ENCODE measurements at places on chromosomes 7 and 10.

DNA sequence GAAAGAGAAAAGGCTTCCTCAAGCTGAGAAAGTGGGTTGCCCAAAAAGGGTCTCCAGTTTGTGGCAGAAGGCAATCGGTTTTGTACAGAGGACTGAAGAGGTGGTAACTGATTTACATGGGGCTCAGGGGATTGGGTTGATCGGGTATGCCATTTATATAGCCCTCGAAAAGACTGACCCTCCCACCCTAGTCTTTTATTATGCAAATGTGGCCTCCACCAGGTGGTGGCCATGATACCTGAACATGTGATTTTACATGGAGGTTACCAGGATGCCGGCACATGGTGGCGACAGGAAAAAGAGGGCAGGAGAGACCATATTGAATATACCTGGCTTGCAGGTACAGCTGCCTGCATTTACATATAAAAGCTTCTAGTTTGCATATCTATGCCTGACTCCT is 36.7 kb downstream of the ATE1 start:
- DNase-seq: no peak

- no peak for DNase-seq
Observed at GRCh38 chr10:106312087-106312486, 852.4 kb downstream of the SORCS1 start.

DNA sequence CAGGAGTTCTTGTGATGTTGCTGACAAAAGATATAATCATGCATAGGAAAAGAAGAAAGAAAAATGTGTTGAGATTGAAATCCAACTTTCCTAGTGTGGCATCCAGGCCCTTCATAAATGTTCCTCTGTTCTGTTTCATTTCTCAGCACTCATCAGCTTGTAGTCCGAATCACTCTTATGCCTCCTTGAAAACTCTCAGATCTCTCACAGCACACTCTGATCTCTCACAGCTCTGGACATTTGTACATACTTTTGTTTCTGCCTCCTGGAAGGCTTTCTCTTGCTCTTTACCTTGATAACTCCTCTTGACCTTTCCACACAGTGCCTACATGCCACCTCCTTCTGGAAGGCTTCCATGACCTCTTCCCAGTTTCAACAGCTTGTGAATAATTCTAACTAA is 409.0 kb upstream of the LRRN3 start:
- no peak for DNase-seq

DNA sequence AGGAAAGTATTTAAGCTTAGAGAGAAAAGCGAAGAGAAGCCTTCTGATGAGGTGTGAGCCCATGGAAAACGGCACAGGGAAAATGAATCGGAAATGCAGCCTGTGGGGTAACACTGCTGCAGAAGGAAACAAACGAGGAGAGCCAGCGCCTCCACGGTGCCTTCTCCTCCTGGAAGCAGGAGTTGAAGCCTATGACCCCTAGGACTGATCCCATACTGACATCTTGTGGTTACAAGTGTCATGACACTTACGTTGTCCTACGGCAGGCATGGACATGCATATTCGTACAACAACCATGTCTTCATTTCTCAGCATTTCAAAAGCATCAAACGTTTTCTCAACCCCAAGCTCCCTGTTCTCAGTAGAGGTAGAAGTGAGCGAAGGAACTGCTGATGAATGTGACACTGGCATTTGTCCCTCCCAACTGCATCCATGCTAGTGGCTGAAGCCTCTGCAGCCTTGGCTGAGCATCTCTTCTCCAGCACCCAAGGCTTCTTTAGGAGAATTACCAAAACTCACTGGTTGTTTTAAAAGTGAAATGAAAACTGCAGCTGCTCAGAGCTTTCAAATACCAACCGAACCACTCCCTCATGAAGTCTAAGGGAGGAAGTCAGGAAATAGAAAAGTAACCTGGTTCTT is 160.2 kb downstream of the JAZF1 start:
- DNase-seq: peak; percentile 85

- peak; percentile 74 for DNase-seq
Observed at GRCh38 chr7:158695726-158696452, 8.7 kb downstream of the NCAPG2 start.

DNA sequence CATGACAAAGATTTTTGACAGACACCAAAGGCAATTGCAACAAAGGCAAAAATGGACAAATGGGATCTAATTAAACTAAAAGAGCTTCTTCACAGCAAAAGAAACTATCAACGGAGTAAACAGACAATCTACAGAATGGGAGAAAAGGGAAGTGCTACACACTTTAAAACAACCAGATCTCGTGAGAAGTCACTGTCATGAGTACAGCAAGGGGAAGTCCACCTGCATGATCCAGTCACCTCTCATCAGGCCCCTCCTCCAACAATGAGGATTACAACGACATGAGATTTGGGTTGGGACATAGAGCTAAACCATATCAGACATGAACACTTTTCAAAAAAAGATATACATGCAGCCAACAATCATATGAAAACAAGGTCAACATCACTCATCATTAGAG is 11.5 kb upstream of the PSTK start:
- no peak for DNase-seq

DNA sequence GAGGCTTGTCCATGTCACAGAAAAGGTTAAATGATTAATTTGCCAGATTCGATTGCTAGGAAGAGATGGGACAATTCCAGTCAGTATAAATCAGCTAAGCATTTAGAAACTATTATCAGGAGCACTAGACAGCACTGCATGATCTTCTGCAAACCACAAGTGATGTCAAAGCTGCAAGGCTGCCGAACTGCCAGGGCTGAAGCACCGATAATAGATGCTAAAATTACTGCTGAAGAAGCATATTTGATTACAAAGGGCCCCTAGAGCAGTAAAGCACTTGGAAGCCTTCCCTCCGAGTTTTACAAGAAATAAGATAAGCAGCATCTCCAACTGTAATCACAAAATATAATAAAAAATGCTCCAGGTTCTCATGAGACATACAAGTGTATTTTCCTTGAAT is 40.6 kb downstream of the RNLS start:
- no peak for DNase-seq

DNA sequence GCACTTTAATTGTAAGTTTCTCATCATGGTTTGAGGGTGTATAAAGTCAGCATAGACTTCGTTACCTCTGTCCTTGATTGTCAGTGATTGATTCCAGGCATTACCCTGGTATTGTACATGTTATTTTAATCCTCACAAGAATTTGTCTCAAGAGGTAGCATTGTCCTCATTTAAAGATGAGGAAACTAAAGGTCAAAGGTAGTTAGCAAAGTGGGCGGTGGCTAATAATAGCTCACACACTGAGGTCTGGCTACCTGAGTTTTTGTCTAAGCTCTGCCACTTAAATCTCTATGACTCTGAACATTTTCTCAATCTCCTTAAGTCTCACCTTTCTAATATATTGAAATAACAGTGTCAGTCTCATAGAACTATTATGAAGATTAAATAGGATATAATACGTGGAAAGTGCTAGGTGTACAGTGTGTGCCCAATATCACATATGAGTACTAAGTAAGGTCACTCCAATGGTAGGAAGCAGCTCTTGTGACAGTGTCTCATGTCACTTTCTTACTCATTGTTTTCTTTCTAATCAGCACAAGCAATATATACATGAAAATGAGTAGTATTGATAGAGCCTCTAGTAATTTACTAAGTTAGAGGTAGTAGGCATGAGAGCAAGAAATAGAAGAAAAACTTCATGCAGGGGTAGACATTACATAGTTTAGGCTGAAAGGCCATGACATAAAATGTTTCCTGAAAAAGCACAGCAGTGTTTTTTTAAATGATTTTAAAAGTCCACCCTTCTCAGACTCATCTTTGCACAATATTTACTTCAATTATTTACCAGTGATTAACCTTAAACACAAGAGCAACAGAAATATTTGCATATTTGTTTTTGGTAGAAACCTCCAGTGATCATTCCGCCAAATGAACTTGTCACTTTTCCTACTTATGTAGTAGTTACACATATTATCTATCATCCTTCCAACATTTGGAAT is 21.0 kb downstream of the AHR start:
- no peak for DNase-seq

- no peak for DNase-seq
Observed at GRCh38 chr10:126004752-126005151, 108.4 kb downstream of the FANK1 start.

DNA sequence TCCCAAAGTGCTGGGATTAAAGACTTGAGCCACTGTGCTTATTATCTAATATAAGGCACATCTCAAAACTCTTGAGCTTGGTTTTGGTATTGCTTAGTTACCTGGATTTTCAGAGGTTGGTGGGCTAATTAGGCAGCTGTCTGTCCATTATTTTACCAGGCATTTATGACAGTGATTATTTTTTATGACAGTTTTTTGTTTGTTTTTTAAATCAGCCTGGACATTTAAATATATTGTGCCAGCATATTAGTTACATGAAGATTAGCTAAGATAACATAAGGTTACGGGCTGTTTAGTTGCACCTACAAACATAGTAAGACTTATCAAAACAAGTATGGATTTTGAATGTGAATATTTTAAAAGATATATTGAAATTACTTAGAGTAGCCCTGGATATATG is 2.6 kb upstream of the ZRANB1 start:
- no peak for DNase-seq

DNA sequence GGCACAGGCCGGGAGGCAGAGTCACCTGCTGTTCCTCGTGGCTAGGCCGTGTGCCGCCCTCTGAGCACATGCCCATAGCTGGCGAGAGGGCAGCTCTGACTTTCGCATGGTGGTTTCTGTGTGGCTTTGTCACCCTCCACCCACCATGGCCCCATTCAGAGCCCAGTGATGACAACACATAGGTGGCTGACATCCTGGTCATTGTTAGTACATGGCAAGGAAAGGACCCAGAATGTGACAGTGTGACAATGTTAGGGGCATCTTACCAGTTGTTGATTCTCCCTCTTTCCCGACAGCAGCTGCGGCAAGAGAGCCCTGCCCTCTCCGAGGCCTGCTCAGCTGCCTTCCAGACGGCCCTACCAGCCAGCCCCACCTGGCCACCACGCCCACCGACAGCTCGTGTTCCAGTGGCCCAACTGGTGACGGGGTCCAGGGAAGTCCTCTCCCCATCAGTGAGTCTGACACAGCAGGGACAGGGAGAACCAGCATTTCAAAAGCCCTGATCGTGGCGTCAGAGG is 52.2 kb downstream of the ZNF467 start:
- no peak for DNase-seq

- DNase-seq: peak; percentile 82
Observed at GRCh38 chr10:99993701-99994689, 15.8 kb downstream of the DNMBP start.

GRCh38 chr10:49005270-49005669 is 65.6 kb upstream of the LRRC18 start:
- no peak for DNase-seq

DNA sequence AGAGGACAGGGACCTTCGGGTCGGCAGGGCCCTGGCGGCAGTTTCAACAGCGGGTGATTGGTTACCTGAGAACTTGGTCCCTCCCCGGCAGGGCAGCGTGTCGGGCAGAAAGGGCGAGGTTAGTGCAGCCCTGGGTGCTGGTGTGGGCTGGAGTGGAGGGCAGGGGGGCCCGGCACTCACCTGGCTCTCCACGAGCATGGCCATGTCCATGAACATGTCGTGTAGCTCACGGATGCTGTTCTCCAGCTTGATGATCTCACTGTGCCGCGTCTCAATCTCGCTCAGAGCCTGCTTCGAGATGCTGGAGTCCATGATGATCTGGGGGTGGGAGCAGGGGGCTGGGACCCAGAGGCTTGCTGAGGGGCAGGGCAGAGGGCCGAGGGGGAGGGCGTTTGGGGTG is 16.8 kb downstream of the STX1A start:
- no peak for DNase-seq

DNA sequence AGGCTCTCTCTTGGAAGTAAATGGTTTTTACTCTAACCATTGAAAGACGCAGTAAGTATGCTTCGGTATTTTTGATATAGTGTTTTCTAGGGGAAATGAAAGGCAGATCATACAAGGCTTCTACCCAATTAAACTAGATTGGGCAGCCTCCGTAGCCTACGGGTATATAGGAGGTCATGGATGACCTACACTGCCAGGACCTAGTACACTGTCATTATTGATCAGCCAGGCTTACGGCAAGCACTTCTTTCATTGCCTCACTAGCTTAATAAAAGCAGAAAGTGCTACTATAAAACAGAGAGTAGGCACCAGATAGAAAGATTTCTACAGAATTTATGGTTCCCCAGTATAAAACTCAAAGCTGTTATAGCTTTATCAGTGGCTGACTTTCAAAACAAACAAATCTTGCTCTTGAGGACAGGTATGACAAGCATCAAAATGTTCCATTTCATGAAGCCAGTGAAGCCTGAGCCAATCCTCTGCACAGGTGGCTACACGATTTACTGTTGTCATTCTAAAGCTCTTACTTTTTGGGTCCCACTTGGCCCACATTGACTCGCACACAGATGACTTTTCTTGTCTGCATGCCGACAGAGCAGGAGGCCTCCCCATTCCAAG is 358.1 kb downstream of the THSD7A start:
- no peak for DNase-seq

DNA sequence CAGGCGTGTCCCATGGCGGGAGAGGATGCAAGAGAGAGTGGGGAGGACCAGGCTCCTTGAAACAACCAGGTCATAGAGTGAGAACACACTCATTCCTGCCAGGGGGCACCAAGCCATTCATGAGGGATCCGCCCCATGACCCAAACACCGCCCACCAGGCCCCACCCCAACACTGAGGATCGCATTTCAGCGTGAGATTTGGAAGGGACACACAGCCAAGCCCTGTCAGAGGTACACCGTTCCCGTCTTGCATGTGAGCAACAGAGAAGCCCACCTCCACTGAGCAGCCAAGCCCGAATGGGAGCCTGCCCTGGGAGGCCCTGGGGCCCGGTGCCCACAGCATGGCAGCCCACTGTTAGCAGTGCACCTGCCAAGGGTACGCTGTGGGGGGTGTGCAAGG is 7.9 kb upstream of the ARPC1B start:
- no peak for DNase-seq

GRCh38 chr10:65194555-65194954 is 1673.4 kb downstream of the REEP3 start:
- no peak for DNase-seq
